ENCODE measurements at places on chromosomes 11 and 22.

DNA sequence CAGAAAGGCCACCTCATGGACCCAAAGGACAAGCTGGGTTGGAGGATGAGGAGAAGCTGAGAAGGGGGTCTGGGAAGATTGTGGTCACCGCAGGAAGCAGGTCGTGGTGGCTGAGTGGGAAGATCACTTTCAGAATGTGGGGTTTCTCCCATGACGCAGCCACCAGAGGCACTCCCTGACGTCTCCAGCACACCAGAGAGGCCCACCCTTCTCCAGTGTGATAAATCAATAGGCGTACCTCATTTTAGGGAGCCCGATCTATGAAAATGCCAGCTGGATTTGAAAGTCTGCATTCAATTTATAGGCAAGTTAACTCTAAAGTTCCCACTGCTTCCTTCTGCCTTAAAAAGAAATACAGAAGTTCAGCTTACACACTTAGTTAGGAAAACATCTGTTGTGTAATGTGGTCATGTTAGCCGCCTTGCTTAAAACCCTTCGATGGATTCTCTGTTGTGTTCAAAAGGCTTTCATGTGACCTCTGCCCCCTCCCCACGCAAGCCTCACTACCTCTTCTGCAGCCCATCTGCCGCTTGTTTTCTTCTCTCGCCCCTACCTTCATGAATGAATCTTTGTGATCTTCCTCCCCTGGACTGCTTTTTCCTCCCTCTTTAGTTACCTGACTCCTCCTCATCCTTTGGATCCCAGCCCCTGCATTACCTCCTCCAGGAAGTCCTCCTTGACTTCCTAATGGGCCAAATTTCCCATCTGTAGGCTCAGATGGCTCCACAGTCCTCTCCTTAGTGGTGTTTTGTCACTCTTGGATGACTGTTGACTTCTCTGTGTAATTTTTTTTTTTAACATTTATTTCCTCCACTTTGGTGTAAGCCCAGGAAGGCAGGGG is 10.7 kb downstream of the TSPAN18 start:
- no peak for DNase-seq

DNA sequence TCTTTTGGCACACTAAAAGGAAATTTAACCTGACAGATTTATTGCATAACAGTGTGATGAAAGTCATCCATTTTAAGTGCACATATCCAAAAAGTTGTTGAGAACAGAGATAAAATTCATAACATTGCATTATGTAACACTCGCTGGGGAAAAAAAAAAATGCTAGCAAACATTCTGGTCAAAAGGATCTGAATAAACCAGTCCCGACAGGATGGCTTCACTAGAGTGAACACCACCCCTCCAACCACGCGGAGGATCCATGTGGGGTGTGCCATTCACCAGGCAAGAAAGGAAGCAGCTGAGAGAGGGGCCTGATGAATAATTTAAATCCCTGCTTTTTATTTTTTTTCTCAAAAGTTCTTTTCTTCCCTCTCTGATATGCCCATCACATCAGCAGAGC is 258.7 kb downstream of the DCDC1 start:
- DNase-seq: no peak

DNA sequence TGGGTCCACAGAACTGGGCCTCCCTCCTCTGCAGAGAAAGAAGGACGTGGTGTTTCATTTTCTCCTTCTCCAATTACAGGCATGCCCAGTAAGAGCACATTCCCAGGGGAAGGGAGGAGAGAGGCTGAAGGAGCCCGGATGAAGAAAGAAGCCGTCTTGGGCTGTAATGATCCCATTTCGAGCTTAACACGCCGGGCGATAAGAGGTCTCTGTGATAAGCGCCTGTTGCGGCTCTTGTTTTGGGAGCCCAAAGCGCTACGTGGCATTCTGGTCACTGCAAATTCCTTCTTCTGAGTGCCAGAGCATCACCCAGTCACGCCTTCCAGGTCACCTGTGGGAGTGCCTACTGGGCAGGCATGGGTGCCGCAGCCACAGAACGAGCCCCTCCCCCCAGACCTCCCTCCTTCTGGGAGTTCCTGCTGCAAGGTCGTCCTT is 57.5 kb downstream of the ANO1 start:
- DNase-seq: no peak

GRCh38 chr11:8828580-8829361 is 82.2 kb upstream of the AKIP1 start:
- no peak for DNase-seq

- no peak for DNase-seq
These were observed 149.8 kb upstream of the MPPED2 start for GRCh38 chr11:30735946-30736345.

GRCh38 chr11:67656278-67656922 is 5.9 kb upstream of the ACY3 start:
- DNase-seq: no peak

DNA sequence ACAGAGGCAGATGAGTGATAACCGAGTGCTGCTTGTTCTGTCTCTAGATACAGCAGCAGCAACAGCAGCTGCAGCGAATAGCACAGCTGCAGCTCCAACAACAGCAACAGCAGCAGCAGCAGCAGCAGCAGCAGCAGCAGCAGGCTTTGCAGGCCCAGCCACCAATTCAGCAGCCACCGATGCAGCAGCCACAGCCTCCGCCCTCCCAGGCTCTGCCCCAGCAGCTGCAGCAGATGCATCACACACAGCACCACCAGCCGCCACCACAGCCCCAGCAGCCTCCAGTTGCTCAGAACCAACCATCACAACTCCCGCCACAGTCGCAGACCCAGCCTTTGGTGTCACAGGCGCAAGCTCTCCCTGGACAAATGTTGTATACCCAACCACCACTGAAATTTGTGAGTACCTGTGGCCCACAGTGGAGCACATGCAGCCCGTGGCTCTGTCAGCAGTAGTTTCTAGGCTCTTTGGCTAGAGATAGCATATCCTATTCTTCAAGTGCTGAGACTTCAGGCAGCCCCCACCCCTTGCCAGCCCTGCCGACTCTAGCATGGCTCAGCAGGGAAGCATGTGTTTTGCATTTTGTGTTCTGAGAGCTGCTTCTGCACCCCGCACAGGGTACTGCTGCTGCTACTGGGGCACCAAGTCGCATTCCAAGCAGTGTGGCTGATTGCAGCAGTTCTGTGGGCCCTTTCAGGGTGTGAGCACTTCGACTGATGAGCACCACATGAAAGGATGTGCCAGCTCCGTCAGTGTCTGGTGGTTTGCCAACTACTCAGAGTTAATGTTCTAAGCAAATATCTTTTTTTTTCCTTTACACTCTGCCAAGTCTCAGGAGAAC is 59.2 kb downstream of the MED15 start:
- no peak for DNase-seq

DNA sequence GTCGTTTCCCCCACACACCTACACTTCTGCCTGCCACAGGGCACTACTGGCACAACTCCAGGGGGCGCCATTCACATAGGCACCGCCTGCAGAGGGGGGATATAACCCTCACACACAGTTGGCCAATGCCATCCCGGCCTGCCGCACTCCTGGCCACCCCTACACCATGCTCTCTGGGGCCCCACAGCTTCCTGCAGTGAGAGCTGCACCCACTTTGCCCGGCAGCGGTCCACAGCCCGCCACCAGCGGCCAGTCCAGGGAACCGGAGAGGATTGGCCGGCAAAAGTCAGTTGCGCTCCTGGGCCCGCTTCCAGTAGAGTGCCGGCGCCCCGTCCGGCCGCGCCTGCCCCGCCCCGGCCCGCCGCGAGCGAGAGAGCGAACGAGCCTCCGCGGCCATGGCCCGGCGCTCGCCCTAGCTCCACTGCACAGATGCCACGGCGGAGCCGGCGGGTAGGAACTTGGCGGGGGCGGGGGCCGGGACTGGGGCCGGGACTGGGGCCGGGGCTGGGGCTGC is 25.6 kb upstream of the SUSD2 start:
- DNase-seq: peak; percentile 87

GRCh38 chr11:66230156-66230555 is 38.3 kb upstream of the RAB1B start:
- no peak for DNase-seq

- DNase-seq: no peak
These were observed 43.8 kb downstream of the RTL6 start for GRCh38 chr22:44454113-44454769.

- peak; percentile 17 for DNase-seq
These were observed 13.6 kb upstream of the RANBP1 start for GRCh38 chr22:20102203-20102780.

GRCh38 chr11:114348200-114349191 is 51.8 kb downstream of the C11orf71 start:
- DNase-seq: no peak

DNA sequence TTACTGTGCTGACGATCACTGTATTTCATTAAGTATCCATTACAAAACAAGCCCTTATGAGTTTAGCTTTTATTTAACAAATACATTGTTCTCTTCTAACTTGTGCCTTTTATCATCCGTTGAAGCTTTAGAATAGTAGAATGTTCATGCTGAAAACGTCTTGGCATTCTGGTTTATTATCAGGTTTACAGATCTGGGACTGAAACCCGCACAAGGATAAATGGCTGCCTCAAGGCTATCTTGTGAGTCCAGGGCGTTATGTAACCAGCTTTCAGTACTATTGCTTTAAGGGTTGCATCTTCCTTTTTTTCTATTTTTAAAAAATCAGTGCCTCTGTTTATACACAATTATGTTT is 66.6 kb upstream of the PRODH start:
- DNase-seq: no peak

GRCh38 chr11:95686265-95686664 is 103.3 kb downstream of the FAM76B start:
- DNase-seq: no peak

DNA sequence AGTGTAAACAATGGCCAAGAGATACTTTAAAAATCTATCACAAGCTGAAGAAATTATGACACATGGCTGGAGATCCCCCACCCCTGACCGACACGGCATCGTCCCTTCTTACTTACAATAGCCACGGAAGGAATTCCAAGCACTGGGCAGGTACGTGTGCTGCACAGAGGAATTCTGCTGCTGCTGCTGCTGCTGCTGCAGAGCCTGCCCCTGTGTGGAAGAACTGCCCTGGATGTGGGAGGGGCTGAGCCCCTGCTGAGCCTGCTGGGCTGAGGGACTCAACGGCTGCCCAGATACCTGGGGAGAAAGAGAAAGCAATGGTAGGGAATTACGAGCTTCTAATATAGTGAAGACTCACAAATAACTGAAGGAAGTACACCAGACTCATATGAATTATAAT is 15.0 kb upstream of the NFRKB start:
- no peak for DNase-seq

DNA sequence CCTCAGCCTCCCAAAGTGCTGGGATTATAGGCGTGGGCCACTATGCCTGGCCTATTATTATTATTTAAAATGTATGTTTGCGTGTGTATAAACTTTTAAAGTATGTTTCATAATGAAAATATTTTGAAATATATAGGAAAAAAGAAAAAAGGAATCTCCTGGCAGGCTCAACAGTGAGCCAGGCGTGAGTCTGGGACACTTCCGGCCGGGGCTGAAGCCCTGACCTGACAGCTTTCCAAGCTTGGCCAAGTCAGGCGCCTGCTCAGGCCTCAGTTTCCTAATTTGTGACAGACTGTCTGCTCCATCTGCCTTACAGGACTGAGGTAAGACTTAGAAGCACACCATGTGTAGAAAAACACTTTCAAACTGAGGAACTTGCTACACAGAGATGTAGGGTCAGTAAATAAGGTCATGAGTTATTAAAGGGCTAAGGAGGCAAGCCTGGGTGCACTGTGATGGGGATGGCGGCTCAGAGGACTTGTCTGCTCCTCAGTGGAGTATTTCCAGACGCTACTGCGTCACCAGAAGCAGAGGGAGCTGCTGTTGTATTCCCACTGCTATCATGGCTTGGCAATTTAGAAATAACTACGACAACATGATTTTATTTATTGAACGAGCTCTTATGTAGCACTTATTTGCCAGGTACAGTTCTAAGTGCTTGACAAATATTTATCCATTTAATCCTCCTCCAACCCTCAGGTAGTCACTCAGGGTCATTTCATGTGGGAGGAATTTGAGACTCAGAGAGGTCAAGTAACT is 100.1 kb downstream of the PRR5L start:
- DNase-seq: no peak

DNA sequence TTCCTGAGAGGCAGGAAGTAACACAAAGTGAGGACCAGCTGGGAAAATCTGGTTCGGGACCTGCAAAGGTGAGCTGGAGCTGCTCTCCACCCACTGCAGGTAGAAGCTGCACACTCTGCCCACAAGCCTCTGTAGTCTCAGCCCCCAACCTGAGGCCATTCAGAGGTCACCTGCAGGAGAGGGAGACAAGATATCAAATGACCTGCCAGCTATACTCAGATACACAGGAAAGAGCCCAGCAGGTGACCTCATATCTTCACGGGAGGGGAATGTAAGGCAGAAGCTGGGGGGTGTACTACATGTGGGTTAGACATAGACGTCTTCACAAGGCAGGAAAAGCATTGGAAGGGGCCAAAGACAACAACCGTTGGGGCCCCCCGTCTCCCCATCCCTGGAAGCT is 86.1 kb downstream of the APIP start:
- DNase-seq: no peak

GRCh38 chr11:67027483-67027930 is 4.6 kb downstream of the SYT12 start:
- no peak for DNase-seq

GRCh38 chr22:47053726-47054141 is 291.3 kb downstream of the TBC1D22A start:
- no peak for DNase-seq

- DNase-seq: no peak
These were observed 840.1 kb downstream of the JRKL start for GRCh38 chr11:97229936-97230335.

DNA sequence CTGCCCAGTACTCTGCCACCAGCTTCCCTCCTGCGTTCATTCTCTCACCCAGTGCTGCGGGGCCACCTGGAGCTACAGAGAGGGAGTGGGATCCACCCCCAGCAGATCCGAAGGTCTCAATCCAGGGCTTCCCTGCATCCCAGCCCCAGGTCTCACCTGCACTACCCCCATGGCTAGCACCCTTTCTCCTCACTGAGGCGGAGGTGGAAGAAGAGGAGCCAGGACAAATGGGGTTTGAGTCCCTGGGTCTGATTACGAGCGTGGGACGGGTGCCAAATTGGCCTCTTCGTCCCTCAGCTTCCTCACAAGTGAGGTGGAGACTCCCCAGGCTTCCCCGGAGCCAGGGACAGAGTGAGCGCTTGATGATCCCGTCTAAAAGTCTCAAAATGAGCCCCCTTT is 64.2 kb downstream of the NFAM1 start:
- DNase-seq: no peak
